Activated naive CD8-positive, alpha-beta T cell treated with anti-CD3 and anti-CD28 coated beads for 36 hours (primary cell): ENCODE measurements at places on chromosomes 2 and 18.

DNA sequence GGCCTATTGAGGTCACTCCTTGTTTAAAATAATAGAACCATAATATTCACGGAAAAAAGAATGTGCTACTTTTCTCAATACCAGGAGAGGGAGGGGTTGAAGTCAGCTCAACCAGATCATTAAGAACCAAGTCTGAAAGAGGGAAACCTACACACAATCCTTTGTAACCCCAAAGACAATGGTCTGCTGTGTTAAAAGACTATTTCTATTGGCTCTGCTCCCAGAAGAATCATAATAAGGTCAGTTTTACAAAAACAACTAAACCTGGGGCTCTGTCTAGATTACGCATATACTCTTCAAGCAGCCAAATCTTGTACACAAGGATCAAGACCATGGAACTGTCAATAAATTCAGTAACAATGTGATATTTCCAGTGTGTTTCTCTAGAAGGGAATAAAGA is 177.2 kb upstream of the CRIM1 start:
- no peak for DNase-seq

DNA sequence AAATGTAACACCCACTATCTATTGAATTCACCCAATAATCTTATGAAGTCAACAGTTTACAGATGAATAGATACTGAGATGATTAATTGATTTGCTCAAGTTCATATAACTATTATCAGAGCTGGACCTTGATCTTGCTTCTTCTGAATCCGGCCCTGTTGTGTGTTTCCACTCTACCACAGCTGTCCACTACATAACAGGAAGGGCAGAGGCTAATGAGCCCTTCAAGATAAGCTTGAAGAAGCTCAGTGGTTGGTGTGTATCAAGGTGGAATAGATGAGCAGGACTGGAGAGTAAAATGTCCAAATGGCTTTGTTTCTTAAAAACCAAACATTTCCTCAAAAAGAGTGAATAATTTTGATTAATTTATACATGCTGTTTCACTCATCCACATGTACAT is 56.4 kb upstream of the ITGB6 start:
- no peak for DNase-seq

DNA sequence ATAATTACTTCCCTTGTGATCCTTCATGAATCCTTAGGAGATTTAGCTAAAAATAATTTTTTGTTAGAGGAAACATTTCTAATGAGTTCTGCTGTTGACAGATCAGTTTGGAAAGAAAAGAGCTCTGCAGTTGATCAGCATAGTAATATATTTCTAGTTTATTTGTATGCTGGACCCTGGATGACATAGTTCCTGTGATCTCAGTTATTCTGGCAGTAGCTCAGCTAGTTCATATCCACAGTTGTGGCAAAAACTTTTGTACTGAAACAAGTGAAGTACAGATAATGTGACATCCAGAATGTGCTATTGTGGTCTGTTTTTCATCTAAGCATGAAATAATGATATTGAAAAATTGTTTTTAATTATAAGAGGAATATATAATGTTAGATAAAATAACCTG is 33.7 kb downstream of the ABI2 start:
- no peak for DNase-seq

GRCh38 chr18:58194028-58194427 is 150.0 kb downstream of the NEDD4L start:
- DNase-seq, result no peak

GRCh38 chr2:120323214-120323613 is 22.7 kb upstream of the INHBB start:
- no peak for DNase-seq

DNA sequence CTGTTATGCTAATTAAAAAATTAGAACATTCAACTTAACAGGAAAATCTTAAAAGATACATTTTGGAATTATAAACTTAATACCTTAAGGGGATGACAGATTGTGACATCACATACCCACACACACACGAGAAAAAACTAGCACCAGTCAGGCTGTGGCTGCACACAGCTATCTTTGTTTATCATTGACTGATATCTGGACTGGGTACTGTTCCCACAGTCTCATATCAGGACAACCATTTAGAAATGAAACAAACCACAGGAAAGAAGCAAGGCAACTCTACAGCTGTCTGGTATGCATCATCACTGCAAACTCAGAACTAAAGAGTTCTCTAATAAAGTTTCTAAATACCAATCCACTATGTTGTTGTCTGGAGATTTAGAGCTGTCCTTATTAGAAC is 210.9 kb upstream of the SMAD7 start:
- DNase-seq, result peak; percentile 43

DNA sequence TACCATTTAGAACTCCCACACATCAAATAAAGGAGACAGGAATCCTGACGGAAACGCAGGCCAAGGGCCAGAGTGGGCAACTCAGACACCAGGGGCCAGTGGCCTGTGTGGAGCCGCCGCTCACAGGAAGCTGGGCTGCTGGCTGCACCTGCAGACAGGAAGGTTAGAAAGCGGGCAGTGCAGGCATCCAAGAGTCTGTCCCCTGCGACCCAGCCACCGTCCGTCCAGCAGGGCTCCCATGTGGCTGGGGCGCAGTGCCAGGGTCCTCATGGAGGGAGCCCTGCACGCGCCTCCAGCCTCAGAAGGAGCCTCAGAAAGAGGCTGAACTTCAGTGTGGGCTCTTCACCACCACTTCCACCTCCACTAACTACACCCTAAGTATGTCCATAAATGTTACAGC is 2.5 kb upstream of the ANO7 start:
- no peak for DNase-seq

DNA sequence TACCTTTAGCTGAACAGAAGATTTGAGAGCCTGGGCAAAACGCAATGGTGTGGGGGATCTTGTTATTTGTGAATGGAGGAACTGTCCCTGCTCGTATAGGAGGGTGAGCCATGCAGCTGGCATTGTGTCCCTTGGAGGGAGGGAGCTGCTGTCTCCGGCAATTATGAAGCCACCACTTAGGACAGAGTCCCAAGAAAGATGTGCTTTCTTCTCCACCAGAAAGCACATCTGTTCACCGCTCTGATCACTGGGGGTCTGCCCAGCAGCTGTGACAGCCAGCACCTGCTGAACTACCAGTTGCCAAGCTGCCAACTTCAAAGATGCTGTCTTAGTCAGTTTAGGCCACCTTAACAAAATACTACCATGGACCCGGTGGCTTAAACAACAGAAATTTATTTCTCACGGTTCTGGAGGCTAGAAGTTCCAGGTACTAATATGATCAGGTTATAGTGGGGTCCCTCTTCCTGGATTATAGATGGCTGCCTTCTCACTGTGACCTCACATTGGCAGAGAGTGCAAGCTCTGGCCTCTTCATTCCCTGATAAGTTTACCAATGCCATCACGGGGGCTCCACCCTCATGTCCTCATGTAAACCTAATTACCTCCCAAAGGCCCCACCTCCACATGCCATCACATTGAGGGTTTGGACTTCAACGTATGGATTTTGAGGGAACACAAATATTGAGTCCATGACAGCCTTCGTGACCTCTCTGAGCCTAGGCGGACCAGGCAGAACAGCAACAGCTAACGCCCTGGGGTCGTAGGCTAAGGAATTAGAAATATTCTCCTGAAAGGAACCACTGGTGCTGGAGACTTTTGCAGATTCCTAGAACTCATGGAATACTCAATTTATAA is 148.3 kb downstream of the RHBDD1 start:
- DNase-seq, result no peak

GRCh38 chr2:57908736-57909161 is 137.9 kb upstream of the VRK2 start:
- DNase-seq, result no peak

DNA sequence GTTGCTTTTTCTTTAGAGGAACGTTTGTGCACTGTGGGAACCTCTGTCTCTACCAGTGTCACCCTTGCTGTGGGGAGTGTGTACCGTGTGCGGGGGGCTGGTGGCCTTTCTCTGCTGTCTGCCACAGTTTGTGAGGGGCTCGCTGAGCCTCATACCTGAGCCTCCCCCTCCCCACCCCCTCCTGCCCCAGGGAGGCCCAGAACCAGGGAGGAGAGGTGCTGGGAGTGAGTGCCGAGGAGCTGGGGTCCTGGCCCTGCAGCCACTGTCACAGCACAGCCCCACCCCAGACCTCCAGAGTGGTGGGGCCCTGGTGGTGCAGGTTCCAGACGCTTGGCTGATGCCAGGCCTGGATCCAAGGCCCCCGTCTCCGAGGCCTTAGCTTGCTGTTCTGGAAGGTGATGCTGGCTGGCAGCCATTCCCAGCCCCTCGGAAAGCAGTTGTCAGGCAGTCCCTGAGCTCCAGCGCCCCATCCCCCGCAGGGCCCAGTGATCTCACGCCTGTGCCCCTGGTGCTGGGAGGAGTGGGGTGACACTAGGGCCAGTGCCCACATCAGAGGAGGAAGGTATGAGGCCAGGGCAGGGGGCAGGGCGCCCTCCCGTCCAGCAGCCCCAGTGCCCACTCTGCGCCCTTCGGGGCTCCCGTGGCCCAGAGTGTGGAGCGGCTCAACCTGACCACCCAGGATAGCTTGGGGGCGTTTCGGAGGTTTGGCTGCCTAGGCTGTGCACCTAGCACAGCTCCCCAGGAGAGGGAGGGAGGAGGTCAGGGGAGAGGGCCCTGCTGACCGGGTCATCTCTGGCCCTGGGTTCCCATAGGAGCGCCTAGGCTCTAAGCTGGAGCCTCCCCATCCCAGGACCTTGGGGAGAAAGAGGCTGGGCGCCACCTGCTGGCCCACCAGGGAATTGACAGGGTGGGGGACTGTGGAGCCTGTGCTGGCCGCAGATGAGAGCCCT is 53.0 kb upstream of the ALPP start:
- peak; percentile 58 for DNase-seq

GRCh38 chr18:11994336-11994702 is 13.0 kb downstream of the IMPA2 start:
- DNase-seq, result no peak

DNA sequence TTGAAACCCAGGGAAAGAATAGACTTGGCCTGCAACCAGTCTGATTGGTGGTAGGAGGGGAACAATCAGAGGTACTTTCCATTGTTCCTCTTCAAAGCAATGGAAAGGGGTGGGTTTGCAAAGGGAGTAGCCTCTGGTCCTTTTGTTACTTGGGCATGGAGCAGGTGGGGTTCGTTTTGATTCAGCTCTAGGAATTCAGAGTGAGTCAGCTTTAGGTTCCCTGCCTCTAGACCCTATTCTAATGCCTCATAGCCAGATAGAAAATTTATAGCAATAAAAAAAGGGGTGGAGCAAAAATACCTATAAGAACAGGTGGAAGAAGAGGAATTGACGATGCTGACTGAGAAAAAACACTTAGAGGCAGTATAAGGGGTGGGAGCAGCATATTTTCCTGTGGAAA is 636.4 kb downstream of the PLCL1 start:
- DNase-seq, result no peak

- no peak for DNase-seq
Measured at GRCh38 chr2:17539611-17540092, 844 bp upstream of the VSNL1 start.

DNA sequence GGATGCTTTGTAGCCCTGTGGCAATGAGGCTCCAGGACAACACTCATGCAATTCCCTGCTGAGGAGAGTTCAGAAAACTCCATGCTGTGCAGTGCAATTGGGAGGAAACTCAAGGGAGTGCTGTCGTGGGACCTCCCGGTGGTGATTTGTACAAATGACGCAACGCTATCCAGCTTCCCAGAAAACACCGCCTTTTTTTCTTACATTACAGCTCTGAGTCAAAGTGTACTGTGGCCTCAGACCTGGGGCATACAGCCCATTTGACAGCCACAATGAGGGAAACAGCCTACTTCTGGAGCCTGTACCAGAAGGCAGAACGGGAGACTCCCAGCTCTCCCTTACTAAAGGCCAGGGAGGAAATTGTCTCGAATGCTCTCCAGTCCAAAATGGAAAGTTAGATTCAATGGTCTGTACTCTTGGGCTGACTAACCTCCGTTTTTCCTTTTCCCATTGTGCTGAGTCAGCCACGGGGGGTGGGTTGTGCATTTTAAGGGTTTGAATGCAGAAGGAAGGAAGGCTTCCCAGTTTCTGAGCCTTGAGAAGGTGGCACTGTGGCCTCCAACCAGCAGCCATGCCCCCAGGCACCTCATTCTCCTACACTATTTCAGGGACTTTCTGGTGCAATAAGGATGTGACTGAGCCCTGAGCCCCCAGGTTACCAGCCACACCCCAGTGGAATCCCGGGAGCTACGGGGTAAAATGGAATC is 16.4 kb upstream of the CYP1B1 start:
- no peak for DNase-seq

DNA sequence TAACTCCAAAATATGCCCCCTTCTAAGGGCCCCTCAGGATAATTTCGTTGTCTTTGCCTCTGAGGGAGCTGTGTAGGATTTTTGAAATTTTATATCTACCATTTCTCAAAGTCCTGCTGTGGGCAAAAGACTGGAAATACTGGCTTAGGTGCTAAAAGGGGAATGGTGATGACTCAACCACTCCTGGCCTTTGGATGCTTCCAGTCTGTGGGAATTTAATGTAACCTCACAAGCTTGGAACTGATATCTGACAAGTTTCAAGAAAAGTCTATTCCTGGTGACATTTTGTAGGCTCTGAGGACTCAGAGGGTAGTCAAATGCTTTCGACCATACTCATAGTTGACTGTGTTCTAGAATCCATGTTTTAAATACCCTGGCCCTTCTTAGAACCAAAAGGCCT is 3.4 kb upstream of the APCDD1 start:
- no peak for DNase-seq

DNA sequence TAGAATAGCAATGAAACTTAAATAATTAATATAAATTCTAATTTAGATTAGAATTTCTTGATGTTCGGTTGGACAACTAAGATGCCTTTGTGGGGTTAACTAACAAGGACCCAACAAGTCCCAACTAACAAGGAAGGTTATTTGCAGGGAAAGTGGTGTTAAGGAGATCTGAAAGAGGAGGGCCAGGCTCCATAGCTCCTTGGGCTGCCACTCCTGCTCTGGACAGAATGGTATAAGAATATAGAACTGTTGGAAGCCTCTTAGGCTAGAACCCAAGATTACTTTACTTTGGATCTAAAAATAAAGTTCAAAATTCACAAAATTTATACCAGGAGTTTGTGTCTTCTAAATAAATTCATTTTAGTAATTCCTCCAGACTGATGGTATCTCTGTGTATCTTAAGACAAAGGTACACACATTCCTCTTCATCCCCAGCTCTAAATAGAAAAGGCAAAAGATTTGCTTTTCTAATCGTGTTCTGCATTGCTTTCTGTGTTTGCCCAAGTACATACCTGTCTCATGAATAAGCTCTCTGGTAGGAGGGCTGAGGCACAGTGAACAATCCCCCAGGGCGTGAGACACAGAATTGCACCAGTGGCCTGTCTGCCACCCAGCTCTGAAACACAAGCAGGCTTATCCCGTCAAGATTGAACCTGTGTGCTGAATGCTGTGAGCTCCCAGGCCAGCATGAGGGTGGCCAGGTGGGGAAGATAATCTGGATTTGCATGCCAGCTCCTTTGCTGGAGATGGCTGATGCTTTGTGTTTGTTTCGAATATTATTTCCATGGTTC is 176.0 kb downstream of the ACKR3 start:
- no peak for DNase-seq

GRCh38 chr18:10128921-10129501 is 215.2 kb downstream of the VAPA start:
- DNase-seq, result no peak

- no peak for DNase-seq
Measured at GRCh38 chr2:19519045-19519444, 160.6 kb upstream of the OSR1 start.

- DNase-seq, result no peak
Measured at GRCh38 chr2:61187085-61187484, 25.1 kb downstream of the C2orf74 start.

- no peak for DNase-seq
Measured at GRCh38 chr2:66445076-66445924, 10.4 kb downstream of the MEIS1 start.
